ENCODE measurements at places on chromosomes 5 and 9.

DNA sequence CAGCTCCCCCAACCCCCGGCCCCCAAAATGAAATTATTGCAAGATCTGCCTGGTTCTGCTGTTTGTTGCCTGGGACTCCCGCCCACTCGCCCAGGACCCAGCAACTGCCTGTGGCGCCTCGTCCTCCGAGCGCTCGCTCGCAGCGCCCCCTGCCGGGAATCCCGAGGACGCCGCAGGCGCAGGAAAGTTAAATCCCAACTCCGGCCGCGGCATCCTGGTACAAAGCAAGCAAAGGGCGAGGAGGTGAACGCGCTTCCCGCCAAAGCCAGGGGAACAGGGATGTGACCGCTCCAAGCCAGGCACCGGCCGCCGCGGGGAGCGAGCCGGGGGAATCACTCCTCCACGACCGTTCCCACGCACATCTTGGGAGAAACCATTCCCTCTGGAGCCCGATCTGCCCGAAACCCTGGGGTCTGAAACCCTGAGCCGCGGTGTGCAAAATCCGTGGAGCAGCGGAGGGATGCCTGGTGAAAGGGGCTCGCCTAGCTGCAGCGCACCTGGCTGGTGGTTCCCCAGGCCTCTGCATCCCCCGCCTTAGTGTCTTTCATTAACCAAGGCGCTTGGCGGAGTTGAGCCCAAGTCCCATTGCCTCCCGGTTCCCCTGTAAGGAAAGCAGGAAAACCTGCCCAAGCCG is 1.3 kb downstream of the SEMA5A start:
- peak; percentile 87 for DNase-seq
- no peaks in the 10 kb centered on the region for H3K27me3 ChIP-seq
- H3K36me3 ChIP-seq, result peaks cover 6% of the 10 kb centered on the region
- H3K27ac ChIP-seq, result no peak overlapping the region

DNA sequence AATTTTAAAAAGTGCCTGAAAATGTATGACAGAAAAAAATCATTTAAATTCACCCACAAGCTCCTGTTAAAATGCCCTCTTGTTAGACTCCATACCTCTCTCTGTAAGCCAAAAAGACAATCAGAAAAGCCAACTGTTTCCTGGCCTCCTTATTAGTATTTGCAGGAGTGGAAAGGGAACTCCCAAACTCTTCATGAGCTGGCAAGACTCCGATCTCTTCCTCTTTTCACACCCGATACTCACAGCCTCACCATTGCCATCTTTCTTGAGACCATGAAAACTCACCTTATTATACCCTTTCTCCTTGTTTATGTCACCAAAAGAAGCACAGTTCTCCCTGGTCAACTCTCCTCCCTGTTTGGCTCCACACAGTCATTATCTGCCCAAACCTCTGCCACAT is 197.8 kb downstream of the DMAC1 start:
- no peaks in the 10 kb centered on the region for H3K36me3 ChIP-seq
- H3K27ac ChIP-seq, result no peak overlapping the region
- H3K4me1 ChIP-seq, result no peaks in the 10 kb centered on the region
- DNase-seq, result no peak
- H3K27me3 ChIP-seq, result no peaks in the 10 kb centered on the region

DNA sequence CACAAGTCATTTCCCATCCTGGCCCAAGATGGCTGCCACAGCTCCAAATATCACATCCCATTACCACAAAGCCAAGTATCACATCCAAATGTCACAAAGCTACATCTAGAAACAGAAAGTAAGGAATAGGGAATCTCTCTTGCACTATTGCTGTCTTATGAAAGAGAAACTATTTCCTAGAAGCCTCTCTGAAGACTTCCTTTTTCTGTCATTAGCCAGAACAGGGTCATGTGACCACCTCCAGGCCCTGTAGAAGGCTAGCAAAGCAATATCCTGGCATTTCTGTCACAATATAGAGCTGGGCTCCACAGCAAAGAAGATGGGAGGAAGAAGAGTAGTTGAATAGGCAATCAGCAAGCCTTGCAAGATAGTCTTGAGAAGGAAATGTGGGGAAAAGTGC is 99.2 kb downstream of the SH3TC2 start:
- no peak for DNase-seq
- H3K27ac ChIP-seq, result no peak overlapping the region
- no peaks in the 10 kb centered on the region for H3K36me3 ChIP-seq

- H3K4me3 ChIP-seq, result no peak overlapping the region
- no peak for DNase-seq
- no peaks in the 10 kb centered on the region for H3K4me1 ChIP-seq
Measured at GRCh38 chr5:155850370-155850769, 476.6 kb upstream of the SGCD start.

Measured in cardiac muscle cell (in vitro differentiated cells and primary cell).